ENCODE measurements at places on chromosomes 7 and 10.

- DNase-seq = no peak
These were observed 39.2 kb upstream of the SLC35B4 start for GRCh38 chr7:134355927-134356326.

GRCh38 chr7:150448789-150449147 is 1.7 kb upstream of the GIMAP8 start:
- peak; percentile 48 for DNase-seq

DNA sequence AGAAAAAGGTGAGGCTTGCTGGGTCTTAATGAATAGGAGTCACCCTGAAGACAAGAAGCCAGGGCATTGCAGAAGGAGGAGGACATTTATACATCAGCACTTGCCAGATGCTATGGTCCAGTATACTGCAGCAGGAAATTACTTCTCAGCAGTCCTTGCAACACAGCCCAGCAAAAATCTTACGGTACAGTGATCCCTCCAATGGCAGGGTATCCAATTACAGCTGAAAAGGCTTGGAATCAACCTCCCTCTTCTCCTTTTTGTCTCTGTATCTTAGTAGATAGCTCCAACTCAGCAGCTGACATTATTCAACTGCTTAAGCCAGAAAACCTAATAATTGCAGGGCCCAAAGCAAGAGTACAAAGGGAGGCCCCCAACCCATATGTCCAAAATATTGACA is 128.3 kb upstream of the COBL start:
- no peak for DNase-seq

GRCh38 chr7:98551611-98552273 is 65.3 kb upstream of the NPTX2 start:
- no peak for DNase-seq

DNA sequence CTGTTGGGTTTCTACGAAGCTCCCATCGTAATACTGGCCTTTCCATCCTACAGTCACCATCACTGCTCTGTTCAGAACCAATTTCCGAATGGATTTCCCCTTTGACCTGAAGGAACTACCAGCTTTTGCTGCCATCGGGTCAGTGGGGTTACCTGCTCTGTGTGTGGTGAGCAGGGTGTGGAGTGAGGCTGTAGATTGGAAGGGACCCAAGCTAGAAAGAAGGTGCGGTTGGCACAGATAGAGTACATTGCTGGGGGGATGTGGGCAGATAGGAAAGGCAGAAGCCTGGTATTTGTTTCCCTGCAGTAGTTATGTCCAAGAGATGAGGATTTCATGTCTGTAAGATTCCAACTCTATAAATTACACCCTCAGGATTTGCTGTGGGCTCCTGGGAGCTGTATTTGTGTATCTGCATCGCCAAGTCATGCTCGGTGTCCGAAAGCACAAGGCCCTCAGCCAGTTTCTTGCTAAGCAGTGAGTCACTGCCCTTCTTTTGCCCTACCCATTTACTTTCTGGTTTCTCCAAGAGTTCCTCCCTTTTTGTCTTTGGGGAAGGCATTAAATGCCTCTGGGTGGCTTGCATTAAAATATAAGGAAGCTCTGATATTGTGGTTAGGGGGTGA is 15.4 kb downstream of the CLCN1 start:
- DNase-seq = no peak

Measured in COR-L47 (cell line).